ENCODE measurements at places on chromosomes 5 and 9.

DNA sequence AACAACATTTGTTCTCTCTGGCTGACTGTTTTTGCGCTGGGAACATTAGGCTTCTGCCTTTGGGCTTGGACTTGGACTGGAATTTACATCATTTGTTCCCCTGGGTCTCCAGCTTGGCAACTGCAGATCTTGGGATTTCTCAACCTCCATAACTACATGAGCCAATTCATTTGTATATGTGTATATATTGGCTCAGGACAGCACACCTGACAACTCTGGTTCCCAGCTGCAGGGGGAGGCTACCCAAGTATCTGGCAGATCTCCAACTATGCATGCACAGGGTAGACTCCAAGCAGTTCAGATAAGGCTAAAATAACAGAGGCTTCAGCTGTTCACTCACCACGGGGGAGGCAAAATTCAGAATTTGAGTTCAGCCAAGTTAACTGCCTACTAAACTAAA lies 31.6 kb upstream of the F2RL1 start:
- peak; percentile 9 for DNase-seq

- no peak for DNase-seq
Measured at GRCh38 chr5:132224716-132225115, 2.9 kb downstream of the P4HA2 start.

GRCh38 chr9:83456226-83456625 lies 82.0 kb downstream of the FRMD3 start:
- no peak for DNase-seq

- DNase-seq = no peak
Measured at GRCh38 chr9:107177857-107178256, 105.2 kb upstream of the RAD23B start.

- DNase-seq = no peak
Measured at GRCh38 chr5:119332978-119333401, 22.8 kb upstream of the TNFAIP8 start.

GRCh38 chr9:99201603-99202002 lies 20.1 kb downstream of the ALG2 start:
- DNase-seq = no peak

GRCh38 chr9:98310752-98311392 lies 55.4 kb upstream of the TBC1D2 start:
- DNase-seq = no peak

DNA sequence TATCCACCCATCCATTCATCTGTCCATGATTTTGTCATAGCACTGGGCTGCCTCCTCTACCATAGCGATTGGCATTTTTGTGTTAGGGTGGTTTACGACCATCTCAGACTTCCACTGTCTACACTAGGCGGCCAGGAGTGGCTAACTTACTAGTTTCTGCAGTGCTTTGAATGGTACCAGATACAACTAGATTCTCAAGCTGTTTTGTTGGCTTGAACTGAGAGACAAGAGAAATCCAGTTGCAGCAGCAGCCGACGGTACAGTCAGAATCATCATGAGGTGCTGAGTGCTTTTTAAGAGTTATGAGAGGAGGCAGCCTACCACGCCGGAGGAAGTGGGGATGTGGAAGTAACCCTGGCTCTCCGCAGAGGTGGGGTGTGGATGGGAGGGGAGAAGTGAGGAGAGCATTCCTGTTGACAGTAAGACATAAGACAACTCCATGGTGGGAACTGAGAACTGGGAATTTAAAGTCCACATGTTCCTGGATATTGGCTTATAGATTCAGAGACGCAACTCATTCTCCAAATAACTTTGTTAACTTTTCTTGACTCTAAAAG lies 27.9 kb downstream of the COL5A1 start:
- no peak for DNase-seq

DNA sequence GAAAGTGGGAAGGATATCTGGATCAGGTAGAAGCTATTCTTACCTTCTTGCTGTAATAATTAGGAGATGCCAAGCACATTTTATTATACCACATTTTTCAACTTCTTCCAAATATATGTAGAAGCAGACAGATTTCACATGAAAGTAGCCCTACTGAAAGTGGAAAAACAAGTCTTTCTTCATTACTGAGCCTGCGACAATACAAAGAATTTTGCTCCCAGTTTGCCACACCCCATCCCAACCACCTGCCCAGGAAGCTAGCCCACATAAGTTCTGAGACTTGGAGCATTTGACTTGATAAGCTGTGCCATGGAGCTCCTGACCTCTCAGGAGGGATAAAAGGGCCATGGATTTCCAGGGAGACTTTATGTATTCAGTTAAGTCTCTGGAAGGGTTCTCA lies 249.1 kb upstream of the ADCY2 start:
- no peak for DNase-seq
